HuH-7 (cell line): ENCODE measurements at places on chromosomes 11 and 22.

GRCh38 chr22:37747715-37748100 is 50.9 kb downstream of the TRIOBP start:
- no peak for DNase-seq

GRCh38 chr11:75810637-75811390 is 4.2 kb upstream of the UVRAG start:
- no peak for DNase-seq

- DNase-seq: no peak
Observed at GRCh38 chr11:119865661-119866156, 136.7 kb upstream of the NECTIN1 start.

- DNase-seq: no peak
Observed at GRCh38 chr11:123457187-123457770, 27.2 kb downstream of the GRAMD1B start.

DNA sequence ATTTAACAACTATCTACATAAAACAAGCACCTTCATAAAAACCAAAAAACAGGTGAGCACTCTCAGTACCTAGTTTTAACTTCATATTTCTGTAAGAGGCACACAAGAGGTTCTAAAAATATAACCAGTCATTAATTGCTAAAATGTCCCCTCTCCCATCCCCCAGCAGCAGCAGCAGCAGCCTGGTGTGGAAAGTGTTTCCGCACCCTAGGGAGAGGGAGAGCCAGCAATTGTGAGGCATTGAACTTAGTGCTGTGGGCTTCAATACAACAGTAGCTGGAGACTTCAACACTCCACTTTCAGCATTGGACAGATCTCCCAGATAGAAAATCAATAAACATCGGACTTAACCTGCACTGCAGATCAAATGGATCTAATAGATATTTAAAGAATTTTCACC is 1158.5 kb downstream of the JRKL start:
- no peak for DNase-seq
